ENCODE measurements at places on chromosomes 12 and 14.

DNA sequence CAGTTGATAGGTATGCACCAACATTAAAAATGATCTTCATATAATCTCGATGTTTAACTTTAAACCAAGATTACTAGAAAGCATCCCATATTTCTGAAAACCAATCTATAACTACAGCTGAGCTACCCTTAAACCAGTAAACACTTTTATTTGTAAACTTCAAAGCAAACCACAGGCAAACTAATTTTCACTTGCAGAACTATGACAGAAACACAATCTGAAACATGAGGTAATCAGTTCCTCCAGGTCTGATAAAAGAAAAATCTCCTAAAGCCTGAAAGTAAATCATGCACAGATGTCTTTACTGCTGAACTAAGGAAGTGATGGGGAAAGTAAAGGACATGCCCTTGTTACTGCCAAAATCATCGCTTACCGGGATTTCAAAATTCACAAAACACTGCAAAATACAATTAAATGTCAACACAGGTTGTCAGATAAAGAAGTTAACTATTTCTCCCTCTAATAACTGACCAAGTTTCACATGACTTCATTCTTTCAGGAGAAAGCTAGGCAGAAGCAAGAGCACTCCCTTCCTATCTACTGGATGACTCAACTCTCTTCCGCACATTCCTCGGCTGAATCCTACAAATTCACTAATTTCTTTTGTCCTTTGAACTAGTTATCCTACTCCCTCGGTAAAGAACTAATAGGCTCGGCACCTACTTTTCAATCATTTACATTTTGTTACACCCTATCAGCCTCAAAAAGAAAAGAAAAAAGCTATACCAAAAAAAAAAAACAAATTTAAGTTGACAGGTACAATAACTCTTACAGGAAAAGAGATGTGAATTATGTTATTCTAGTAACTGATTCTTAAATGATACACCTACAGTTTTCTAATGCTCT, 1.4 kb downstream of the EEA1 start:
- no peak for DNase-seq

GRCh38 chr14:71918955-71919354, 13.3 kb upstream of the RGS6 start:
- DNase-seq = no peak

DNA sequence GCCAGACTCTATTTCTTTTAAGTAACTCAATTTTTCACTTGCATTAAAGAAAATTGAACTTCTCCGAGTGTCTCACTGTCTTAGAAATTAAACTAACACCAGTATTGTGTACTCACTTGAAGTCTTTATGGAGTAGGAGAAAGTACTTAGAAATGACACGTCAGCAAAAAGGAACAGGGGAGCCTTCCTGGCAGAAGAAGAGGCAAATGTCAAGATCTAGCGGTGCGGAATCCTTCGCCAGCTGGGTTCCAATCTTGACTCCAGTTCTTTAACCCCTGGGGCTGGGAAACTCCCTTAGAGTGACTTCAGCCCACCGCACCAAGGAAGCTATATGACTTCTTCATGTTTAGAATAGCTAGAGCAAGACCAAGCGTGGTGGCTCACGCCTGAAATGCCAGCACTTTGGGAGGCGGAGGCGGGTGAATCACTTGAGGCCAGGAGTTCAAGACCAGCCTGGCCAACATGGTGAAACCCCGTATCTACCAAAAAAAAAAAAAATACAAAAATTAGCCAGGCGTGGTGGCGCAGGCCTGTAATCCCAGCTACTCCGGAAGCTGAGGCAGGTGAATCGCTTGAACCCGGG, 34.4 kb downstream of the WBP11 start:
- DNase-seq = no peak

GRCh38 chr12:81757731-81758365, 1.3 kb downstream of the PPFIA2 start:
- no peak for DNase-seq

All from NCI-H526 (cell line).